ENCODE measurements at places on chromosomes 12 and 14.
A peak's percentile ranks its signal among the peaks of the same experiment; 100 is the strongest.

- DNase-seq: no peak
Measured at GRCh38 chr14:99246536-99247097, 25.4 kb downstream of the BCL11B start.

DNA sequence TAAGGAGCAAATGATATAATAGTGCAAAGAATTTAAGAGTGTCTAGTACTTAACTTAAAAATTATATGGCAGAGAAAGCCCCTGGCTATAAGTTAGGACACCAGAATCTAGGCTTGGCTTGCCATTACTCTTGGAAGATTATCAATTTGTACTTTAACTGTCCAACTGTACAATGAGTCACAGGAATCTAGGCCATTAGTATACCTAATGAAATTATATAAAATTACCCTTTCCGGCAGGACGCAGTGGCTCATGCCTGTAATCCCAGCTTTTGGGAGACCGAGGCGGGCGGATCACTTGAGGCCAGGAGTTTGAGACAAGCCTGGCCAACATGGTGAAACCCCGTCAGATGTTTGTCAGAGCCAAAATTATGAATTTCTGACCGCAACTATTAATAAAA is 691 bp upstream of the OR6S1 start:
- DNase-seq: no peak

DNA sequence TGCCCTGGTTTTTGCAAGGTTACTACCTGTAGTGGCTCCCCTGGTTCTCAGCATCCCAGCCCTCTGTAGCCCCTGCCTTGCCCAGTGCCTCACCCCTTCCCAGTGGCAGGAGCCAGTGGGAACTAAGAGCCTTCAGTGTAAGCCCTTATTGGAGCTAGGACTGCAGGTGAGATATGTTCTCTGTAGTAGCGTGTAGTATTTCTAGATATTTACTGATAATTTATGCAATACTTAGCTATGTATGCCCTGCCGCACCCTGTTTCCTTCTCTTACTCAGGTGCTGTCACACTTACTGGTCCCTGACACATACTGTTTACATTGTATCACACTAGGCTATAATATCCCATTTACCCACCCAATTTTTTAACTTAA is 3.6 kb downstream of the BMAL2 start:
- no peak for DNase-seq

DNA sequence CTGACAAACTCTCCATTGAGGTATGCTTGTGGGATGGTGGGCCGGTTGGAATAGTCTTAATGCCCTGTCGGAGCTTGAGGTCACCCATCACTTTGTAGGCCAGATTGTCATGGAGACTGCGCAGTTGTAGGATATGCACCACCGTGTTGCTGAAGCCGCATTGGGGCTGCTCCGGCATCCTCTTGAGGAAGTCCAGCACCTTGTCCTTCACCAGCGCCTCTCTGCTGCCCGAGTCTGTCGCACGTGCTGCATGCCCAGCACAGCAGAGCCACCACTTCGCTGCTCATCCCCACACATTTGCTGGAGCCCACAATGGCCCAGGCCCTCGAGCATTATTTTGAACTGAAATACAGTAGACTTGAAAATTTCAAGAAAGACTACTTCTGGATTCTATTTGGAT is 61.8 kb downstream of the FBXO33 start:
- DNase-seq: no peak

DNA sequence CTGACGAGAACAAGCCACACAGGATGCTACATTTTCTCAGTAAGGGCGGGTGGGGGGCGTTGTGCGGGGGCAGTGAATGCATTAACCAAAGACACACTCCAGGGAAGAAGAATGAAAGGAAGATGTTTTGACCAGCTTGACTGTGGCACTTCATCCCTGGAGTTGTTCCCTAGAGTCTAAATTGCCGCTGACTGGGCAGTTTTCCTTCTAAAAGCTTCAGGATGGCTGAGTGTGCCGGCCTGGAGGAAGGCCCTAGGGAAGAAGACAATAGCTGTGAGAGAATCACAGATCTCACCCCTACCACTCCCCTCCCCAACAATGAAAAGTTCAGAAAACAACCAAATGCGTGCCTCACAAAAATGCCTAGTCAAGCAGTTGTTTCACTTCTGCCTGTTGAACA is 67.2 kb downstream of the NKX2-1 start:
- DNase-seq: no peak

DNA sequence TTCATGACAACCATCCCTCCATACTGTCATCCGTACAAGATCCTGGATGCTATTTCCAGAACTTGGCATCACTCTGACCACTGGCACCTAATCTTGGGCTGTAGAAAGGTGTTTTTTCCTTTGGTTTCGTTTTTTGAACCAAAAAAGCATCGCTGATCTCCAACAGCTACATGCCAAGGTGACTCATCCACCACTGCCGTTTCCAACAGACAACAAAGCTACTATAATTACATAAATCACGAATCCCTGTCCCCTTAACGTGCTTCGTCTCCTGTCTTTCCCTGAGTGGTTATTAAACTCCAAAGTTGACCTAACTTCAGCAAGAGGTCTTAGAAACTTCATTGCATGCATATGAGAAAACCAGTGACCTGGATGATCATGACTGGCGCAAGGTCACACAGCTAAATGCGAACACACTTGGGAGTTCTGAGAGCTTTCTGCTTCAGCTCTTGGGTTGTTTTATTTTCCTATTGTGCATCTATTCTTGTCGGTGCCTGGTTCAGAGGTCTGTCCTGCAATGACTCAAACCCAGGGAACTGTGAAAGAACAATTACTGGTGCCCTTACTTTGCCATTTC is 99.9 kb downstream of the PPM1H start:
- DNase-seq: no peak

- DNase-seq: no peak
Measured at GRCh38 chr12:67754933-67755697, 106.6 kb downstream of the DYRK2 start.

DNA sequence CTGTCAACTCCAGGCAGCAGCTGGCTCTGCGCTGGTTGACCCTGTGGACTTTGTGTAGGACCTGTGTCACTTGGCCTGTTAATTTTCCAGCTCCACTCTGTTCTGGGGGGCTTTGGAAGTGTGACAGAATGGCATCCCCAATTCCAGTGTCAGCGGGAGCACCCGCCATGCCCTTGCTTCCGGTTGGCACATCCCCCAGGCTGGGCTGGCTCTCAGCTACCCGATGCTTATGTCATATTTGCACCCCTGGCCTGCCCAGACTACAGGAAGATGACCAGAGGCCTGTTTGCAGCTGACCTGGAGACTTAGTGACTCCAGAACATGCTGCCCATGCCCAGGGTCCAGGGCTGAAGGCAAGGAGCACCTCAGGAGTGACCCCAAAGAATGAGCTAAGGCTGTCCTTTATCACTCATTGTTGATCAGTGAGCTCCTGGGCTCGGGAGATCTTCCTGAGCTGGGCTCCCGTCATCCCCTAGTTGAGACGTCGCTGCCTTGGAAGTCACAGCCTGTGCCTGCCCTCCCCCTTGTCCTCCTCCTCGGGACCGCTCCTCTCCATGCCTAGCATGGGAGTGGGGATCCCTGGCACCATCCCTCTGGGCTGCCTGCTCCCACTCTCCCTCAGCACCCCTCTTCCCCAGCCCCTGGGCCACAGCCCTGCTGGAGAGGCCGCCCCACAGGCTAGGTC is 163.4 kb upstream of the RTL1 start:
- no peak for DNase-seq

GRCh38 chr14:61491876-61492434 is 170.6 kb downstream of the PRKCH start:
- no peak for DNase-seq

DNA sequence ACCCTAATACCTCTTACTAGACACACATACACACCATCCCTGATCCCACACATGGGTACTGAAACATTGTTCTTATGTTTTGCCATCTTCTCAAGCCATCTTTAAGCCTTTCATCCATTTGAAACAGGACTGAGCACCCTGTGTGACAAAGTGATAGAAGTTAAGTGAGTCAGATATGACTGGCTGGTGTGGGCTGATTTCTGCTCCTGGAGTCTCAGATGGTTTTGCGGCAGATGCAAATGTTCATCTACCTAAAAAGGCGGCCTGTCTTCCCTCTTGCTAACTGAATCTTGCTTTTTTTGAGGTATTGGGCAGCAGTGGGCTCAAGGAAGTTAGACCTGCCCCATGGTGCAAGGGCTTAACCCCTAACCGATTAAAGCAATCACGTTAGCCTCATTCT is 30.4 kb upstream of the PKP2 start:
- no peak for DNase-seq

DNA sequence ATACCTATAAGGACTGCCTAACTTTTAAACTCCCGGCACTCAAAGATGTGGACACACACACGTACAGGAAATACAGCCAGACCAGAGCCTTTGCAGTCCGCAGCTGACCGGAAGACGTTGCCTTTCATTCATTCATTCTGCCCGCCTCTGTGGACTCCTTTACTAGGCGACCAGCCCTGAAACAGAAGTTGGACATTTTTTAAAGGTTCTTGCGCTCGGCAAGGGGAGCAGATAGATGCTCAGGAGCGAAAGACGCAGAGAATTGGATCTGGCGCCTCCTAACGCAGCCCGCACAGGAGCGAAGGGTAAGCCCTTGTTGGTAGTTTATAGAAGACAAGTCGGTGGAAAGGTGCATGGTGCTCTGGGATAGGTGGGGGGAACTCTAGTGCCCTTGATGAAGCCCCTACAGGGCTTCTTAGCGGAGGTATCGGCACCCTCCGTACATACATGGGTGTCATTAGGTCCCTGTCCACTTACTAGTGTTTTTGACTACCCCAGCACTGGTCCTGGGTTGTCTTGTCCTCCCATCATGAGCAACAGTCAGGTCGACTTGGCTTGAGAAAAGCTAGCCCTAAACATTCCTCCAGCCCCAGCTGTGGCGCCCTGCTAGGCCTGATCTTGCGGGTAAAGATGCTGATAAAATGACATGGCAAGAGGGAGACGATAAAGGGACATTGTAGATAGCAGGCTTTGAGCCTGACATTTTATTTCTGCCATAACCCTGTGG is at the start of gene KDM2B:
KDM2B (minus strand) TSS at position 65 of the 727 bp plus-strand sequence. CDS start 112 bp downstream, outside the sequence.
- DNase-seq: no peak

DNA sequence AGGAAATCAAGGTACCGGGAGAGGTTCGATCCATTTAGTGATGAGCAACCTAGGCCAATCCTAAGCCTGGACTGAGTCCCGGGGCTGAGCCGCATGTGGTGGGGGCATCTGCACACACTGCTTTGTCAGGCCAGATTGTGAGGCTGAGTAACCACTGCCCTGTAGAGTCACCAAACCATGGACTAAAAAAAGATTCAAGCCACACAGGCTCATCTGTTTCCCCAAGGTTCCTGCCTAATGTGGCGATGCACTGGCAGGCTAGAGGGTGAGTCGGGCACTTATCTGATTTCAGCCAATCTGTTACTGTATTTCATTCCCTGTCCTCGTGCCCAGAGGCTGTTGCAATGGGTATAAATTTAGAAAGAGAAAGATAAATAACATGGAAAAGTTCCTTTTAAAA is 140.8 kb downstream of the TTC7B start:
- no peak for DNase-seq

DNA sequence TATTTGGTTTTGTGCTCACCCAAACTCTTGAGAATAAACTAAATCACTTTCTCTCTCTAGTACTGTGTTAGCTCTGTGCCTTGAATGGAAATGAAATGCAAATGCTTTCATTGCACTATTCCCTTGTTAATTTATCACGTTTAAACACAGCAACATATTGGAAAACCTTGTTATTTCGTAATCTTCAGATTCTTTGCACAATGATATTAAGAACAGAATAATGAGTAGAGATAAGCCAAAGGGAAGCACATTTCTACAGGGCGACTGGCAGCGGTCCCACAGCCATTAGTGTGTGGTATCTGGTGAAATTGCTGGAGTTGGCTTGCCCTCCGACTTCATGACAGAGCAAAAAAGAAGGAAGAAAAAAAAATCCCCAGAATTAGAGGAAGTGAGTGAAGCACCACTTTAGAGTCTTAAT is 166.1 kb upstream of the E2F7 start:
- DNase-seq: no peak

- DNase-seq: peak; percentile 21
Measured at GRCh38 chr12:63802012-63802608, 22.4 kb downstream of the RXYLT1 start.

GRCh38 chr12:80189241-80189640 is 89.9 kb downstream of the OTOGL start:
- no peak for DNase-seq

GRCh38 chr14:22122829-22123560 is 449.4 kb upstream of the OR4E1 start:
- DNase-seq: no peak

DNA sequence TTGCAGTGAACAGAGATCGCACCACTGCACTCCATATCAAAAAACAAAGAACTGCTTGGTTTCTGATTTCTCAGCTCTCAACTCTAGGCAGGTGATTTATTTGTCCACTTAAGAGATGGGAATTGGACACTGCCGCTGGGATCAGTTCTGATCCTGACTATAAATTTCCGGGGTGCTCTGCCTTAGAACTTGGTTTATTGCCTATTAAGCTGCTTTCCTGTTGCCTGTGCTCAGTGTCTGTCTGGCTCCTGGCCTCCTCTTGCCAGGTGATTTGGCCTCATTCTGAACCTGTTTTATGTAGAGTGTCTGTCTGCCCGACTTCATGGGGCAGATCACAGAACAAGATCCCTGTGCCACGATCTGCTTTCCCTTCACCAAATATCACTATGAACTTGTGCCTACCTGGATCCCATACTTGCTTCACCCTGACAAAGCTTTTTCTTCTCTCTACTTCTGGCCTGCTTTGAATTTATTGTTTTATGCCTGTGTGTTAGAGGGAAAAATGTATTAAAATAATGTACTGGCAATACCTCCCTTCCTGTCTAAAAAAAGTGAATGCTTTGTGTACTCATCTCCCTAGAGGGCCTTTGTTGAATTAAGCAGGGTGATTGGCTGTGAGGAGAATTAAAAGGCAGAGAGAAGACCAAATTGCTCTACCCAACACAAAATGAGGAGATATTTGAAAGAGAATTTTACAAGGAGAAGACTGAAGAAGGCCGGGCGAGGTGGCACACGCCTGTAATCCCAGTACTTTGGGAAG is 27.6 kb downstream of the CDKN1B start:
- DNase-seq: no peak

DNA sequence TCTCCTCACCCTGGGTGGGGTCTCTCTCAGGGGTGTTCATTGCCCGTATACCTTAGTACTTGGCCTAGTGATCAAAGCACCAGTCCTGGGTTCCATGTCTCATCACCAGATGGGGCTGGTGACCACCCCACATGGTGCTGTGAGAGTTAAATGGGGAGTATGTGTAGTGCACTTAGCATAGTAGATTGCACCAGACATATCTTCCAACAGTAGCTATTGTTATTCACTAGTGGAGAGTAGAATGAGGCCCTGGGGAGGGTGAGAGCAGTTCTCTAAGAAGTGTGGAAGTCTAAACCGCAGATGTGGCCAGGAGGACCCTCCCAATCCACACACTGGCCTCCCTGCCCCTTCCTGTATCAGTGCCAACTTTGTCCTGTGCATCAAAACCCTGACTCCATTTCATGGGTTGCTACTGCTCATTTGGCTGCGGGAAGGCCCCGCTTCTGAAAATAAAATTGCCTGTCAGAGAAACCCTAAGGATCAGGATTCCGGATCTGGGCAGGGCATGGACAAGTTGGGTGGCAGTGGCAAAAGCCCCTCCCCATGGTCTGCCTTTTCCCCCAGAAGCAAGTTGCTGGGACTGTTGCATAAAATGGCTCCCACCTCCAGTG is 4.4 kb downstream of the CD9 start:
- DNase-seq: no peak
